Neural crest cell (in vitro differentiated cells): ENCODE measurements at places on chromosomes 11 and 22.

- DNase-seq, result no peak
These were observed 100.3 kb upstream of the TEAD1 start for GRCh38 chr11:12573707-12574485.

DNA sequence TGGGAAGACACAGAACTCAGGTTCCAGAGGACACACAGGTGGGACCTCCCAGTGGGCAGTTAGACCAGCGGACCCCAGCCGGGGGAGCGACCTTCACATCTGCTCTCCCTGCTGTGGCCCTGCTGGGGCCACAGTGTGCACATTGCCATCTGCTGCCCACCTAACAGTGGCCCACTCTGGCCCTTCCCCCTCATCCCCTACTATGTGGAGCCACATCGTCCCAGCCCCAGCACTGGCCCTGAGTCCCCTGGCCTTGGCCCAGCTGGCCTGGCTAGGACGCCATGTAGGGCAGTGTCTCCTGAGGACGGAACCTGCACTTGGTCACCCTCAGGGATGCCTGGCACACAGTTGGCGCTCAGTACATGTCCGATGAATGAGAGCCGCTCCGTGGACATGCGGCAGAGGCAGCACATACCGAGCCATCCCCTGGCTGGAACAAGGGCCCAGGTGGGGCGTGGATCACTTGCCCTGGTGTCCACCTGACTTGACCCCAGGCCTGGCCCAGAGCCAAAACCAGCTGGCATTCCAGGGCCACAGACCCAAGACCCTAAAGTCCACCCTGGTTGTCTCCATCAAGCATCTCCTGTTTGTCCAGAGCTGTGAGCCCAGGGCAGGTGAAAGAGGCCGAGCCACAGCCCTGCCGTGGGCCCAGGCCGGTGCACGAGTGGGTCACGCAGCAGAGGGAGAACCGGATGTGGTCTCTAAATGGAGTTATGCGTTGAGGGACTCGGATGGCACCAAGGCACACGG lies 93.1 kb upstream of the FGF3 start:
- DNase-seq, result no peak

DNA sequence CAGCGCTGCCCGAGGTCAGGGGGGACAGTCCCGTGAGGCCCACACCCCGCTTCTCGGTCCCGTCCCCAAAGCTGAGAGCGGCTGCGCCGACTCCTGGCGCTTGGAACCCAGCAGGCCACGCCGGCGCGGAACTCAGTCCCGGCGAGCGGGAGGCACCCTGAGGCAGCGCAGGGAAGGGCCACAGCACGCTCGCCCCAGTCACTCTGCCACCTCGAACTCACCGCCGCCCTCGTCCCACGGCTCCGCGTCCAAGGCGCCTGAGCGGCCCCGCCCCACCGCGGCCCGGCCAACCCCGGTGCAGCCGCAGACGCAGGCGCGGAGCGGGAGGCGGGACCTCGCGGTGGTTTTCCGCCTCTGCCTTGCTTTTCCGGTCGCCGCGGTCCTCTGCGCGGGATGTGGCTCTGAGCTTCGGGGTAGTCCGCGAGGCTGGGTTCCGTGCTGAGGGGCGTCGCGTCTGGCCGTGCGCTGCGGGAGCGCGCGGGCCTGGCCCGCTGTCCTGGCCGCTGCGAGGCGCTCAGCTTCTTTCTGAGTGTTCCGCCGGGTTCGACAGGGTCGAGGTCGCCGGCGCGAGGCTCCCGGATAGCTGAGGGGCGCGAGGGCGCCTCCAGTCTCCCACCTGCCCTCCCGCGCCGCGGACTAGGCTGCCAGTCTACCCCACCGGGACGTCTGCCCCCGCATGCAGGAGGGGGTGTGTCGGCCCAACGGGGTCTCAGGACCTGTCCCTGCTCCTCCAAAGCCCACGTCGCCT lies at the start of gene CDPF1:
Gene CDPF1, minus strand, starts transcription at position 259 of the 748 bp plus-strand sequence. CDS start 2,009 bp downstream, outside the sequence.
- DNase-seq, result peak; percentile 82

DNA sequence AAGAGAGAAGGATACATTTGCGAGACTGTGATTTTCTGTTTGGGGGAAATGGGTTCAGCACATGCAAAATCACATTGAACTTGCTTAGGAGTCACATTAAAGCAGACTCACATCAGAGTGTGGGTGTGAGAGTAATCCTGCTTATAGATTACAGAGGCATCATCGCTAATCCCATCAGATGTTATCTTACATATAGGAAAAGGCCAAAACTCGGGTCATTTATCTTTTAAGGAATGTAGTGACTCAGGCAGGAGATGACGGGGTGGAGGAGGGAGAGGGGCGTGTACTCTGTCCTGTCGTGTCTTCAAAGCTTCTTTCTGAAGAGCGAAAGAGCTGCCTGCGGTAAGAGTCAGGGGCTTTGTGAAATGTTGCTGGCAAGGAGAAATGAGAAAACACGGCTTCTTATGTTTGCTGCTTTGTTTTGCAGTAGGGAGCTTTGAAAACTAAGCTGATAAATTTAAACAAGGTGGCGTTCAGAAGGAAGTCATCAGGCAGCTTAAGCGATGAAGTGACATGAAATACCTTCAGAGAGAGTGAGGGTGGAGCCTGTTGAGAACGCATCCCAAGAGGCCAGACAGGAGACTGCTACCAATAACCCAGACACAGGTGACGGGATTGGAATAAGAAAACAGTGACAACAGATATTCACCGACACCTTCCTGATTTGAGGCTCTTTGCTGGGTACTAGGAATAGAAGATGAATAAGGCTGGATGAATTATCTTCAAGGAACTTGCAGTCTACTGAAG lies 2.2 kb upstream of the C11orf16 start:
- no peak for DNase-seq

- no peak for DNase-seq
These were observed 13.0 kb upstream of the FCHSD2 start for GRCh38 chr11:73155102-73155501.

GRCh38 chr11:85967457-85967856 lies 101.4 kb downstream of the PICALM start:
- DNase-seq, result no peak

DNA sequence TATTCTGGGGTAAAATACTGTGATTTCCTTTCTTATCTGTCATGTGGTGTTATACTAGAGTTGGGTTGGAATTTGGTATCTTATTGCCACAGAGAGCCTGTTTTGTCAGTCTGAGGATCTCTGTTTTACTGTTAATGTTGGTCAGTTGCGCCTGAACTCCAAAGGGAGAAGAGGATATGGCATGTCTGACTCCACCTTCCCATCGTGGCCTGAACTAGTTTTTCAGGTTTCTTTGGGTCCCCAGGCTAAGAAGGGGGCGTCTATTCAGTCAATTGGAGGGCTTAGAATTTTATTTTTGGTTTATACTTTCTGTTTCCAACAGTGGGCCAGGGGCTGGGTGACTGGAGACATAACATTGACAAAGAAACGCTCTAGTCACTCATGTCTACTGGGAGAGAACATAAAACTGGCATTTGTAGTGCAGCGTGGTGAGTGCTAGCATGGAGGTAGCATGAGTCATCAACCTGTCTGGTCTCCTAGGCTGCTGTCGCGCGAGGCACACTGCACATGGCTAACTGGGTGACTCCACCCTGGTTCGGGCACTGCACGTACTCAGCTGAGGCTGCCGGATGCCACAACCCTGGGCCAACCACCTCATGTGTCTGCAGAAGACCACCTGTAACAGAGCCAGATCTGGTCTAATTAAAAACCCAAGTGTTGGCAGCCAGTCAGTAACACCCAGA lies 120.1 kb upstream of the OR9Q1 start:
- no peak for DNase-seq

- DNase-seq, result no peak
These were observed 120.1 kb downstream of the SWAP70 start for GRCh38 chr11:9783986-9784385.

DNA sequence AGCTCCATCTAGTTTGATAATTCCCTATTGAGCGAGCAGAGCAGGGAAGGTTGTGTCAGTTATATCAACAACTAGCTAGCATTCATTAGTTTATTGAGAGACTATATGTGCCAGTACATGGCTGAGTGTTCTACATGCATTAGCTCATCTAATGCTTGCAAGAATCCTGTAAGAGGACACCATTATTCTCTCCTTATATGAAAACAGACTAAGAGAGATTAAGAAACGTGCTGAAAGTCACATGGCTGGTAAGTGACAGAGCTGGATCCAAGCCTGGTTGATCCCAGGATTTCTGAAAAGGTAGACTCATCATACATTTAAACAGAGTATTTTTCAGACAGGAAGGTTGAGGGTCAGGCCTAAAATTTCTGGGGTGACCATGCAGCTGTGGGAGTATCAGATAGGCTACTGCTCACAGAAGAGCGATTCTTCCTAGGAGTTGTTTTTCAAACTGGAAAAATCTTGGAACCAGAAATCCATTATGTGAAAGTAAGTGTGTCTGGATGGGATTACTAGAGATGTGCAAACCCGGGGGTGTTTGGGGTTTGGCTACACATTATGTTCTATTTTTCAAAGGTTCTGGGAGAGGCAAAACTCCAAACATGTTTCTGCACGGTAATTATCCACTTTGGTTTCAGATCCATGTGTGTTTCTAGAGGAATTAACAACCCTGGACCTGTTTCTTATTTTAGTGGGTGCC lies 213.3 kb downstream of the FAM76B start:
- DNase-seq, result no peak

DNA sequence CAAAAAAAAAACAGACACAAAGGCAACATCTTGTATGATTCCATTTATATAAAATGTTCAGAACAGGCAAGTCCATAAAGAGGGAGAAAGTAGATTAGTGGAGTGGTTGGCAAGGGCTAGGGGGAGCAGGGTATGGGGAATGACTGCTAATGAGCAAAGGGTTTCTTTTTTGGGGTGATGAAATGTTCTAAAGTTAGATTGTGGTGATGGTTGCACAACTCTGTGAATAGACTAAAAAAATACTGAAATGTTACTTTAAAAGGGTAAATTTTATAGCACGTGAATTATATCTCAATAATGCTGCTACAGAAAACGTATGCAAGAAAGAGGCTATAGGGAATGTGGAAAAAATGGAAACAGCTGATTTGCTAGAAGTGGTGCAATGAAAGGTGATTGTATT lies 155.1 kb downstream of the TENM4 start:
- no peak for DNase-seq

- DNase-seq, result no peak
These were observed 713.5 kb upstream of the API5 start for GRCh38 chr11:42598341-42598740.

DNA sequence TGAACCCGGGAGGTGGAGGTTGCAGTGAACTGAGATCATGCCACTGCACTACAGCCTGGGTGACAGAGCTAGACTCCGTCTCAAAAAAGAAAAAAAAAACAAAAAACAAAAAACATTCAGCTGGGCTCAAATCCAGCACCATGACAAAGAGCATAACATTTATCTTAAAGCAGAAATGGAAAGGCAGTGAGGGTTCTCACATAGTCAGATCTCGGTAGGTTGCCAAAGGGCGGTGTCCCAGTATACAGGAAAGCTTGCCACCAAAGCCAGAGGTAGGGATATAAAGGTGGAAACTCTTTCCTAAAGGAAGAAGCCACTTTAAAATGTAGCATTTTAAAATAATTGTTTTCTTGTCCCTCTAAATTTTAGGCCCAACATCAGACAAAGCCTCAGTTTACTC lies 22.4 kb upstream of the CAPRIN1 start:
- no peak for DNase-seq

GRCh38 chr22:38442967-38443627 lies 11.9 kb downstream of the KCNJ4 start:
- DNase-seq, result no peak

DNA sequence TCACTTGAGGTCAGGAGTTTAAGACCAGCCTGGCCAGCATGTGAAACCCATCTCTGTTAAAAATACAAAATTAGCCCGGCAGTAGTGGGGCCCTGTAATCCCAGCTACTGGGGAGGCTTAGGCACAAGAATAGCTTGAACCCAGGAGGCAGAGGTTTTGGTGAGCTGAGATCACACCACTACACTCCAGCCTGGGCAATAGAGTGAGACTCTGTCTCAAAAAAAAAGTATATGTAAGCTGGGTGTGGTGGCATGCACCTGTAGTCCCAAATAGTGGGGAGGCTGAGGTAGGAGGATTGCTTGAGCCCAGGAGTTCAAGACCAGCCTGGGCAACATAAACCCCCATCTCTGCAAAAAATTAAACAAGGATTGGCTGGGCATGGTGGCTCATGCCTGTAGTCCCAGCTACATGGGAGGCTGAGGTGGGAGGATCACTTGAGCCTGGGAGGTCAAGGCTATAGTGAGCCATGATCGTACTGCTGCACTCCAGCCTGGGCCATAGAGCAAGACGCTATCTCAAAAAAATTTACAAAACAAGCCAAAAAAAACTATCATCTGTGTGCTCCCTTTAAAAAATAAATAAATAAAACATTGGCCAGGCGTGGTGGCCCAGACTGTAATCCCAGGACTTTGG lies 10.8 kb downstream of the CRKL start:
- DNase-seq, result no peak

GRCh38 chr11:46612326-46612725 lies 4.7 kb downstream of the HARBI1 start:
- no peak for DNase-seq

DNA sequence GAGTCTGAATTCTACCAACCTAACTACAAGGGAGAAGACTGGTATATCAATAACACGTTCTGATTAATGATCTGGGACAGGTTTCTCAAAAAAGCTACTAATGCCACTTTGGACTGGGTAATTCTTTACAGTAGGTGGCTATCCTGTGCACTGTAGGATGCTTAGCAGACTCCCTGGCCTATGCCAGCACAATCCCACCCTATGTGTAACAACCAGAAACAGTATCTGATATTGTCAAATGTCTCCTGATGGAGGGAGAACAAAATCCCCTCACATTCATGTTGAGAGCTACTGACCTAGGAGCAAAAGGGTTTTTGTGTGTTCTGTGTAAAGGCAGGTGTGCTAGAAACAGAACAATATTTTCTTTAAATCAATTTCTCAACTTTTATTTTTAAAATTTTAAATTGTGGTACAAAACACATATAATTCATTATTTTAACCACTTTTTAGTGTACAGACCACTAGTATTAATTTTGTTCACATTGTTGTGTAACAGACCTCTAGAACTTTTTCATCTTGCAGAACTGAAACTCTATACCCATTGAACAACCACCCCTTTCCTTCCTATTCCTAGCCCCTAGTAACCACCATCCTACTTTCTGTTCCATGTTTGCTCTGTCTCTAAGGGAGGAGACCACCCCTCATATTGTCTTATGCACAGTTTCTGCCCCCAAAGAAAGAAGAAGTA lies 2.1 kb upstream of the MS4A6A start:
- DNase-seq, result no peak

- DNase-seq, result no peak
These were observed 36.8 kb upstream of the ZBED5 start for GRCh38 chr11:10894666-10895065.

DNA sequence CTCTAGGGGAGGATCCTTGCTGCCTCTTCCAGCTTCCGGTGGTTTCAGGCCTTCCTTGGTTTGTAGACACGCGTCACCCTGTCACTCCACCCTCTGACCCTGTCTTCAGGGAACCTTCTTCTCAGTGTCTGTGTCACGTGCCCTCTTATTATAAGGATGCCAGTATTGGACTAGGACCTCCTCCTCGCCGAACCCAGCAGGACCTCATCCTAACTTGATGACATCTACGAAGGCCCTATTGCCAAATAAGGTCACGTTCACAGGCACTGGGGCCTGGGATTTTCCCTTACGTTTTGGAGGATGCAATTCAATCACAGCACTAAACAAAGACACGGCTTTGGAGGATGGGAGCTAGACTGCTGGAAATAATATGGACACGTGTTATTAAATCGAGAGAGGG lies 408.7 kb downstream of the BRD1 start:
- DNase-seq, result no peak
